Stimulated activated CD4-positive, alpha-beta T cell treated with anti-CD3 and anti-CD28 coated beads, Interleukin-4, amount 100 ng/mL, for 1 hour (primary cell): ENCODE measurements at places on chromosomes 2 and 18.

DNA sequence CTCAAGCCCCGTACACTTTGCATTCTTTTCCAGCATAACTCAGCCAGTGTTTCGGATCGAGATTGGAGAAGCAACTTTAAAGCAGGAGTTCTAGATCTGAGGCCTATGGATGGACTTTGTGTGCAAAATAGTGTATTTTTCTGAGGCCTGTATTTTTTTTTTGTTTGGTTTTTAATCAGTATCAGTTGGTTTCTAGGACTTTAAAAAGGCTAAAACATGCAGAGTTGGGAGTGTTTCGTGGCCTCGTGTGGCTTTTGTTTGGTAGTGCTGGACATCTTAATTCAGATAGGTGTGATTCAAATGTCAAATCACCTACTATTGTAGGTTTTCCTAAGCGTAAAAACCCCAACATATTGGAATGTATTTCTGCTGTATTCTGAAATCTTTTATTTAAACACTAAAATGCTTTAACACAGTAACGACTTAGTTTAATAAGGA, 282 bp upstream of the PUS10 start:
- no peak for DNase-seq

DNA sequence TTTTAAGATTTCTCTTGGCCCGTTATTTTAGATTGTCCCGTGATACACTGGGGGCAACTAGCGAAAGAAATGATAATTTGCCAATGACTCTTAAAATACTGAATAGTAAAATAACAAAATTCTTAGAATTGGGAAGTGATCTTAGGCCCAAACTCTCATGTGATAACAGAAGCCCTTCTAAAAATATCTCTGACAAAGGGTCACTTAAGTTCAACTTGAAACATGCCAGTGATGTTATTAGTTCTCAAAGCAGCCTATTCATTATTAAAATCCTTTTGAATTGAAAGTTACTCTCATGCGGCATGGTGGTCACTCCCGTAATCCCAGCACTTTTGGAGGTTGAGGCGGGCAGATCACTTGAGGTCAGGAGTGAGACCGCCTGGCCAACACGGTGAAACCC, 920.9 kb downstream of the NRXN1 start:
- DNase-seq: no peak

- no peak for DNase-seq
Observed at GRCh38 chr2:152544638-152545037, 172.6 kb downstream of the PRPF40A start.

- no peak for DNase-seq
Observed at GRCh38 chr2:106059416-106060065, 134.6 kb downstream of the UXS1 start.

GRCh38 chr18:73511771-73512503, 635.7 kb downstream of the FBXO15 start:
- DNase-seq: no peak

DNA sequence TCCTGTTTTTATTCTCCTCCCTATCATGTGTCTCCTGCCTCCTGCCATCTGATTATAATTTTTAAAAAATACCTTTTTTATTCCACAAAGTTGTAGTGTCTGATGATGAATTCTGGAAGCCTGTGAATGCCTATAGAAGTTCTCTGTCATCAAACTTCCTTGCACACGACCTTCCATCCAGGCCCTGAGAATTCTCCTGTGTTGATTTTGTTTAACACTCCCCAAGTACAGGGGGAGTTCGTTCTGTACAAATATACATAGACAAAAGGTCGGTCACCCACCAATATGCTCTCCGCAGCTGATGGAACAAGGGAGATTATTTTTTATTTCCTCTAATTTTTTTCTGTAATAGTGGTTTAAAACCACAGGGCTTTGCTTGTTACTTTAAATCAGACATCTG, 232.5 kb downstream of the PIEZO2 start:
- DNase-seq: no peak
